Vagina (tissue), 2 donors: ENCODE measurements at places on chromosomes 16 and 17. TPM values are rescaled to one million over a fixed set of nuclear protein-coding genes. Genes with fewer than 3 reads are reported as not detected.

The HOXB8 gene
- not detected for total RNA-seq

- DNase-seq: no peak
Observed at GRCh38 chr16:20866145-20866772, 33.9 kb downstream of the DCUN1D3 start.

GRCh38 chr17:42463976-42464400 is 5.3 kb downstream of the ATP6V0A1 start:
- no peak for DNase-seq

DNA sequence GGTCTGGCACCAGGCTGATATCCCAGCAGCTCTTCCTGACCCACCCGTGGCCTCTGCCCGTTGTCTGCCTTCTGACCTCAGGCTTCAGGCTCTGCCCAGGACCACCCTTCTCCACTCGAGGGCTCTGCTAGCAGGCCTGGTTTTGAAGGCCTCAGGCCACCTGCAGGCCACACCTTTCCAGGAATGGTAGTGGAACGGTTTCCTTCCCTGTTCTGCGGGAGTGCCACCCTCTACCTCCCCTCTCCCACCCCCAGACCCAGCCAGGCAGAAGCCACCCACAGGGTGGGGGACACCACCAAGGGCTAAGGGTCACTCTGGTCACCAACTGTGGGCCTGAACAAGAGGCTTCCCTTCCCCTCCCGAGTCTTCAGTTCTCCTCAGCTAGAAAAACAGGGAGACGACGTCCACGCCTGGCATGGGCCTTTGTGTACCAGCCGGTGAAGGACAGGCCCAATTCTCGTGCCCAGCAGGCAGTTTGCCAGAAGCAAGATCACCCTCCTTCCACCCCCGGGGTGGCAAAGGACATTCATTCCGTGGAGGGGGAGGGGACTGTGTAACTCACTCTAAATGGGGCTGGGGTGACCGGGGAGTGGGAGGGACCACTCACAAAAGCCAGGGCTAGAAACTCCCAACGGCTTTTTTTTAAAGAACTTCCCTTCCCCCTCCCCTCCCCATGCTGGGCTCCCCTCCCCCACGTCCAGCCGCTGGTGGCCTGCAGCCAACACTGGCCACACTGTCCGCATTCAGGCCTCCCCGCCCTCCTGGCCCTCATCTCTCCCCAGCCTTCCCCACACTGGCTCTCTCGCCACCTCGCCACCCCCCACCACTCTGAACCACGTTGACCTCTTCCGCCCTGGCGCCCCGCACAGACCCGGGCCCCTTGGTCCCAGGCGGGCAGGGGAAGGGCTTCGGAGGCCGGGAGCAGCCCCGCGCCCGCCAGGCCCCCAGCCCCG is 7.7 kb downstream of the CBX4 start:
- no peak for DNase-seq

- no peak for DNase-seq
Observed at GRCh38 chr17:45718791-45719190, 65.3 kb upstream of the CRHR1 start.

DNA sequence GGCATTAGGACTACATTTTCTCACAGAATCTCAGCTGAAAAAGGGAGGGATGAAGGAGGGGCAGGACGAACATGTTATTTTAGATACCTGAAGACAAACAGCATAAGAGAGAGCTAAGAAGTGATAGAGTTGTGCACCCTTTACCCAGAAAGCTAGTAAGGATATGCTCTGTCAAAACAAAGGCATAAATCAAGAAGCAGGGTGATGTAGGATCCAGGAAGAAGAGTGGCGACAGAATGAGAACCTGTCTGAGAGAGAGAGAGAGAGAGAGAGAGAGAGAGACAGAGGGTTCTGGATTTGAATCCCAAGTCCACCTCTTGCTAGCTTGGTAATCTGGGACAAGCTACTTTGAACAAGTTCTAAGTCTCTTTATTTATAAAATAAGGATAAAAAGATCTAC is 103.4 kb downstream of the SPAG9 start:
- no peak for DNase-seq
